Gastroesophageal sphincter (tissue), 4 donors: ENCODE measurements at places on chromosomes 12 and 14. TPM values are rescaled to one million over a fixed set of nuclear protein-coding genes. Genes with fewer than 3 reads are reported as not detected.

ANKS1B gene
- 31.1 TPM for total RNA-seq

MGP gene
- 595 TPM for total RNA-seq

GRCh38 chr12:64252681-64253080 is 30.6 kb upstream of the KICS2 start:
- peak; percentile 89 for ATAC-seq

- ATAC-seq, result no peak
These were observed 1.7 kb downstream of the VSIG10 start for GRCh38 chr12:118102070-118102469.

GRCh38 chr12:41943671-41944070 is 201.0 kb downstream of the GXYLT1 start:
- ATAC-seq, result no peak

- ATAC-seq, result peak; percentile 35
These were observed 767 bp upstream of the TCP11L2 start for GRCh38 chr12:106301611-106302321.
